Breast epithelium (tissue), 4 donors: ENCODE measurements at places on chromosomes 4 and X. TPM values are rescaled to one million over a fixed set of nuclear protein-coding genes. Genes with fewer than 3 reads are reported as not detected.

DNA sequence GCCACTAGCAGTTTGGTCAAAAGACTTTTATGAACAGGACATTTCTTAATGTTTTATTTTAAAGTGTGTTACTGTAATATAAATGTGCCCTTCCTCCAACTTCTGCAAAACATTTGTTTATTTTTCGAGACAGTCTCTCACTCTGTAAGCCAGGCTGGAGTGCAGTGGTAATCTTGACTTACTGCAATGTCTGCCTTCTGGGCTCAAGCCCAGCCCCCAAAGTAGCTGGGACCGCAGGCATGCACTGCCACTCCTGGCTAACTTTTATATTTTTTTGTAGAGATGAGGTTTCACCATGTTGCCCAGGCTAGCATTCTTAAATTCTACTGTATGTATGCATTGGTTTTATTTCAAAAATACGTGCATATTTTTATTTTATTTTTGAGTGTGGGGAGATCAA is 1201.9 kb downstream of the STIM2 start:
- no peak for DNase-seq

Gene DKK2
- 1.6 TPM for total RNA-seq

Gene ERAS
- total RNA-seq = not detected

Gene TLR2
- 76.8 TPM for total RNA-seq
